ENCODE measurements at places on chromosomes 2 and 18.

- no peak for DNase-seq
These were observed 25.4 kb upstream of the SPOPL start for GRCh38 chr2:138476186-138476585.

- no peak for DNase-seq
These were observed 19.9 kb downstream of the SH2D6 start for GRCh38 chr2:85438201-85439024.

- DNase-seq, result no peak
These were observed 1186.3 kb upstream of the CELF4 start for GRCh38 chr18:38751898-38752297.

GRCh38 chr18:55141318-55141717 lies 182.1 kb upstream of the CCDC68 start:
- DNase-seq, result no peak

DNA sequence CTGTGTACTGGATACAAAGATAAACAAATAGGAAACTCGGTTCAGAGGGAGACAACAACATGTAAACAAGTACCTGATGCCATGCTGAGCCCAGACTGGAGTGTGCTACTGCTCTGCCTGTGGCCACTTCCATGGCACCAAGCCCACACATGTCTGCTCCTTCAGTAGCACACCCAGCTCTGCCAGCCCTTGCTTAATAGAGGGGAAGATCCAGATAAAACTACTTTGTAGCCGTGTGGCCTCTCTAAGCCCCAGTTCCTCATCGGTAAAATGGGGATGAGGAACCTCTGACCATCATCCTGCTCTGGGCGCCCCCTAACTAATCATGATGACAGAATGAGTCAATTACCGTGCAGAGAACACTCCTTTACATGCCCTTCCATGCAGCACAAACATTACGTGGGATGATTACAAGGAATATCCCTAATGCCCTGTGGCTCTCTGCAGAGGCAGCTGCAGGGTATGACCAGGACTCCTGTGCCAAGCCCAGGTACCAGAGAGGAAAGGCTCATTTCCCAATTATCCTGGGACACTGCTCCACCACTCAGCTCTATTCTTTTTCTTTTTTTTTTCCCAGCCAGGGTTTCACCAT lies 34.9 kb downstream of the DNMT3A start:
- no peak for DNase-seq

DNA sequence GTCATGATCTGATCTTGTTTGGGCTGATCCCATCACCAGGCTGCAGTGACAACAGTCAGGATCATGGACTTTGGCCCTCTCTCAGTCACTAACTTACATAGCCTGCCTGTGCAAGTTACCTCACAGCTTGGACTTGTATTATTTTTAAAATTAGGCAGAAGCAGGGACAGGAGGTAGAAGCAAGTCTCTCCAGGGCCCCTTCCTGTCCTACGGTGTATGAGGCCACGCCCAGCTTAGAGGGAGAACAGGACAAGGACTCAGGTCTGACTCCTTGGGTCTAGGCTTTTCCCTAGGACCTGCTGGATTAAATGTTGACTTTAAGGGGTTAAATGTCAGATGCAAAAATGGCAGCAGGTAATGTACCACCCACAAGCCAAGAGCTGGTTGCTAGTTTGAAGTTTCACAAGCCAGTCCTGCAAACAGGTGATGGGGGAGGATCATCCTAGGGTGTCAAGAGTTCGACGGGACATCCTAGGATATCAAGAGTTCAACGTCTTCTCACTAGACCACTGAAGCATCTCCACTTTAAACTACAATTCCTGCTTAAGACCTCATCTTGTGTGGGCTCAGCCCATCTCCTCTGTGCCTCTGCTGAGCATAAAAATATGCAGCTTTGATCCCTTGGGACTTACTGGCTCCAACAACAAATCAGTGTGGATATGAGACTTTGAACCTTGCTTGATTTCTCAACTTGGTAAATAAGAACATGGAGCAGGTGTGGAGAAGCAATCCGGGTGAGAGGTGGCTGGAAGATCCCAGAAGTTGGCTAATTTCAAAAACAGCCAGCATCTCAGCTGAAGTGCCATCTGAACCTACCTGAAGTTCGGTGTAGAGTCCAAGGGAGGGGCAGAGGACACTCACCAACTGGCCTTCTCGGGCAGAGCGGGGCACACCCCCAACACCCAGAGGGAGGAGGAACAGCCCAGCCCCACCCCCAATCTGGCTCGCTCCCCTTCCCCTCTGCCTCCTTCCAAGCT lies 39.5 kb downstream of the SFXN5 start:
- DNase-seq, result no peak

Data from T-cell (primary cell).